AG04450 (cell line): ENCODE measurements at places on chromosomes 7 and 10.

GRCh38 chr7:6279937-6280336 is 7.5 kb upstream of the CYTH3 start:
- DNase-seq = no peak

DNA sequence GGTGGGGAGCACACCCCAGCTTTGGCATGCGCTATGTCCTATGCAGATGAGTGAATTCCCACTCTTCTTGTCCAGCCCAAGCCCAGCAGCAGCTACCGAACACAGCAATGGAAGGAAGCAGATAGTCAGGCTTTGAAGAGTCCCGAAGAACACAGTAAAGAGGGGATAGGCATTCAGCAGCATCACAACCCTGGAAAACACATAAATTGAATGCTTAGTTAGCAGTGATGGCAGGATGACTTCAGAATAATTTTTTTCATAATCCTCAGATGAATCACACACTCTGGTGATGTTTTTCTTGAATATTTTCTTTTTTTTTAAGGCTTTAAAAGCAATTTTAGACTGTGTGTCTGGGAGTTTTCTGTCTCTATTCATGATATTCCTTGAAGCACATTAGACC is 95.8 kb downstream of the CFAP58 start:
- no peak for DNase-seq

GRCh38 chr7:156932006-156932405 is 17.5 kb upstream of the NOM1 start:
- no peak for DNase-seq

DNA sequence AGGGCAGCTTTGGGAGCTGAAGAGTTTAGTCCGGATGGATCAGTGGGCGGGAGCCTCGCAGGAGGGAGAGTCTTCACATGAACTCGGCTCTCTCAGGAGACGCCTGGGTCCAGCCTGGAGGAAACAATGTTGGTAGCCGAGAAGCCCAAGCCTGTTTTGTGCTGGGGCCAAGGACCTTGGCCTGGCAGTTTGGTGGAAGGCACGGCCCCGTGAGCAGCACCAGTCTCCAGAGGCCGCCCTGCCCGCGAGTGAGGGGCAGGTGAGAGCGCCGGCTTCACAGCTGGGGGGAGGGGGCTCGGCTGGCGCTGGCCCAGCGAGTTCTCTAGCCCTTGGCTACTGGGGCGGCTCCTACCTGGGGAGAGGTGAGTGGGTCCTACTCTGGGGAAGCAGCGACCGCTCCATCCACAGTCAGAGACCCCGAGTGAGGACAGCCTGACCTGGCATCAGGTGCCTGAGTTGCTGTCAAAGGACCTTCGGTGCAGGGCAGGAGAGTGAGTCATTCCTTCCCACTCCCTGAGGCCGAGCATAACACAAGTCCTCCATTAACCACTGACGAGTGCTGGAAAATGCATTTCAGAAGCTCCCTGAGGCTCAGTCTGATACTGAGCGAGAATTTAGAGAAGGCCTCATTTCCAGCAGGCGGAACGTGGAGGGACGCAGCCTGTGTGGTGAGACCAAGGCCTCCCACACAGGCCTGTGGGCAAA is 89.3 kb upstream of the DIP2C start:
- DNase-seq = no peak

DNA sequence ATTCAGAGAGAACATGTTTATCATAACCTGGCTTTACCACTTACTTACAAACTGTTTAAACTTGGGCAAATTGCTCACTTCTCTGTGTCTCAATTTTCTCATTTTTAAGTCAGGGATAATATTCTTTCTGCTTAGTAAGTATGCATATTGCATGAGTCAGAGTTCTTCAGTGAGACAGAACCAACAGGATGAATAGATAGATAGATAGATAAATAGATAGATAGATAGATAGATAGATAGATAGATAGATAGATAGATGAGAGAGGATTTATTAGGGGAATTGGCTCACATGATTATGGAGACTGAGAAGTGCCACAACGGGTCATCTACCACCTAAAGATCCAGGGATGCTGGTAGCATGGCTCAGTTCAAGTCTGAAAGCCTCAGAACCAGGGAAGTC is 15.7 kb upstream of the SMIM30 start:
- no peak for DNase-seq

GRCh38 chr10:19713800-19714525 is 102.3 kb upstream of the PLXDC2 start:
- no peak for DNase-seq

DNA sequence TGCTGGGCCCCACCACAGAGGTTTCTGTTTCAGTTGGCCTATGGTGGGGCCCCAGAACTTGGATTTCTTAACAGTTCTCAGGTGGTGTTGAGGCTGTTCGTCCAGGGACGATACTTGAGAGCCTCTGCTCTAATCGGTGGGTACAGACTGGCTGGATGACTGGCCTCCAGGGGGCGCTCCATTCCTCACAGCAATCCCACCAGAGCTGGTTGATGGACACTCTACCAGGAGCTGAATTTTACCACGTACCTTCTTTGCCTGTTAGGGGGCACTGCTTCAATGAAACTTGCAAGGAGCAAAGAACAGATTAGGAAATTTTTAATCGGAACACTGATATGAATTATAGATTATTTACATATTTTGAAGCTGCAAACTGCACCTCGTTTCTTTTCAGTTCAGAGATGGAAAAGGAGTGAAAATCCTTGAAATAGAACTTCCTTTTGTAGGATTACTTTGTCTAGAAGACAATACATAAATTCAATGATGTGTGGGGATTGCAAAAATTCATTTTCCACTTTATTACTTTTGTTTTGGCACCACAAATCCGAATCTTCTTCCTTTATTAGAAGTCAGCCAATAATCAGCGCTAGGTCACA is 44.8 kb downstream of the KBTBD2 start:
- DNase-seq = peak; percentile 56

- no peak for DNase-seq
Observed at GRCh38 chr7:55026086-55026790, 7.4 kb downstream of the EGFR start.

DNA sequence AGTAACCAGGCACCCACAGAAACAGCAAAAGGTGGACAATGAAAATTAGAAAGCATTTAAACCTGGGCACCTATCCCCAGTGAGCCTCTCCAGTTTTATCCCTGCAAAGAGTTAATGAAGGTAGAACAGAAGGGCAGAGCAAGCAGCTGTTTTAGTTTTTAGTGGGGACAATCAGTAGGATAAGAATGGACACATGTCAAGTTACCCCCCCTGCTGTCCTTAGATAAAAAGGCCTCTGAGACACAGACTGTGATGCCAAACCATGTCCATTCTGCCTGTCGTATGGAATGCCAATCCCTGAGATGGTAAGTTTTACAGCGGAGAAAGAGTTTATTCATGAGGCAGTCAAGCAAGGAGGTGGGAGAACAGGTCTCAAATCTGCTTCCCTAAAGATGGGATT is 162.6 kb upstream of the AGR3 start:
- no peak for DNase-seq

- DNase-seq = peak; percentile 61
Observed at GRCh38 chr10:97731346-97732051, 5.4 kb upstream of the ZFYVE27 start.

- DNase-seq = no peak
Observed at GRCh38 chr10:131669838-131670237, 231.0 kb upstream of the PPP2R2D start.

GRCh38 chr7:44824894-44825526 is 22.9 kb downstream of the H2AZ2 start:
- DNase-seq = no peak

DNA sequence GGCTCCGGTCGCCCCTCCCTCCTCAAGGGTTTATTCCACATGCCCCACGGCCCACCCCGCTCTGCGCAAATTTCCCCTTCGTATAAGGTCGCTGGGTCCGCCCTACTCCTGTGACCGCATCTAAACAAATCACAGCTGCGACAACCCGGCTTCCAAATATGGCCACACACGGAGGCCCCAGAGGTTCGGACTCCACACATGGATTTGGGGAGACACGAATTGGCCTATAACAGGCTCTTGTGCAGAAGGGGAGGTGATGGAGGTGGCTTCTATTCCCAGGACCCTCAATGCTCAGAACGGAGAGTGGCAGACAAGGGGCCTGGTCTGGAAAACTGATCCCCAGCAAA is 90.1 kb downstream of the FOXL3 start:
- DNase-seq = no peak

DNA sequence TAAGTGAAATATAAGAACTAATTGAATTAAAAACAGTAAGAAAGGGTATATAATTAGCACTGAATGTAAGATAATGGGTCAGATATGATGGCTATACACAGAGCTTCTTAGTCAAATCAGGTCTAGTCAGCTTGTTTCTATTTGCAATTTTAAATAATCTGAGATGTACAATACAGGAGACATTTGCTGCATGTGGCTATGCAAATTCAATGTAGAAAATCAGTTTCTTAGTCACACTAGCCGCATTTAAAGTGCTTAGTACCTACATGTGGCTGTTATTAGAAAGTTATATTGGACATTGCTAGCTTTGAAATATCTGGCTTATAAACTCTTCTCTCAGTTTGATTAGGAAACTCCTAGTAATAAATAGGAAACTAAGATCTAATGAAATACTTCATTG is 25.3 kb downstream of the CCDC7 start:
- no peak for DNase-seq

GRCh38 chr7:157769086-157769485 is 432.3 kb downstream of the DNAJB6 start:
- DNase-seq = no peak

GRCh38 chr7:46448478-46448877 is 527.4 kb upstream of the IGFBP3 start:
- no peak for DNase-seq

DNA sequence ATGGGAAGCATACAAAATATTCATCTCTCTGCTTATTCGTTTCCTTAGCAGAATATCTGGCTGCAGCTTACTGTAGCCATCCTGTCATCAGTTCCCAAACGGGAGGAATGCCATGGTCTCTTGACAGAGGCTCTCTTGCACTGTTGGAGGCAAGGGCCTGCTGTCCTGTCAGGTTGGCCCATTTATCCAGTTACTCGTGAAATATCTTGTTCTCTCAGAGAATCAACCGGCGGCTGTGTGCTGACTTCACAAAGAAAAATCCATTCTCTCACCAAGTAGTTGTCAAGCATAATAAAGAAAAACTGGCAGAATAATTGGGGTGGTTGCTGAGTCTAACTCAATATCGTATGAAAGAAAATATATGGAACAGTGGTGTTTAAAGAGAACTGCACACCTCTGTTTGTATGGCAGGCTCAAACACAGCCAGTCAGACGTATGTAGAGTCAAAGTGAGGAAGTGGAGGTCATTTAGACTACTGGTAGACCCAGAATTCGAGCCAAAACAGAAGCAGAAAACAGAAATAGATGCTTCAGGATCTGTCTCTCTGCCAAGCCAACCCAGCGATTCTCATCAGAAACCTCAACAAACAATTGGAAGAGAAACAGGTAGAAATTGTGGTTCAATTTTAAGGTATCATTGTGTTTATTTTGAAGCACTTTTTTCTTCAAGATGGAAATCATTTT is 349.2 kb upstream of the PRKCQ start:
- DNase-seq = no peak

GRCh38 chr7:127792528-127793342 is 140.7 kb downstream of the SND1 start:
- DNase-seq = no peak

DNA sequence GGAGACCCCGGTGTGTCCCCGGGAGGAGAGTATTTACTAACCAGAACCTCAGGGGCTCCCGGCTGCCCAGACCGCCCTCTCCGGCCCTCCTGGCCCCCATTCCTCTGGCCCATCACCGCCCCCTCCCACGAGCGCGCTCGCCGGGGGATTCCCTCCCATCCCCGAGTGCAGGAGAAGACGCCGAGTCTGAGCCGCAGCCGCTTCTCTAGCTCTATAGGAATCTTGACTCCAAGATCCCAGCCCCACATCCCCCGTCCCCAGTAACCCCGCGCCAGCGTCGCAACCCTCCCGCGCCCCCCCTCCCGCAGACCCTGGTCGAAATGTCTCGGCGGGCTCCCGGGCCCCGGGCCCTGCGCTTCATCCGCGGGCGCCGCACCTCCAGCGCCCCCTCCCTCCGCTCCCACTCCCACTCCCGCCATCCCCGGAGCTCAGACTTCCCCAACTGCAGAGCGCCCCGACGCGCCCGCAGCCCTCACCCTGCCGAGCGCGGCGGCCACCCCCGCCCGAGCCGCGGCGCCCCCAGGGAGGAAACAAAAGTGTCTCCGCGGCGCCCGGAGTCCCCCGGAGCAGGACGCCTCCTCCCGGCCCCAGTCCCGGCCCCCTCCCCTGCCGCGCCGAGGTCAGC is 541 bp downstream of the ELMO1 start:
- DNase-seq = no peak

- DNase-seq = no peak
Observed at GRCh38 chr7:155844019-155844453, 31.8 kb upstream of the SHH start.

GRCh38 chr7:50356212-50356944 is 51.9 kb downstream of the IKZF1 start:
- no peak for DNase-seq

DNA sequence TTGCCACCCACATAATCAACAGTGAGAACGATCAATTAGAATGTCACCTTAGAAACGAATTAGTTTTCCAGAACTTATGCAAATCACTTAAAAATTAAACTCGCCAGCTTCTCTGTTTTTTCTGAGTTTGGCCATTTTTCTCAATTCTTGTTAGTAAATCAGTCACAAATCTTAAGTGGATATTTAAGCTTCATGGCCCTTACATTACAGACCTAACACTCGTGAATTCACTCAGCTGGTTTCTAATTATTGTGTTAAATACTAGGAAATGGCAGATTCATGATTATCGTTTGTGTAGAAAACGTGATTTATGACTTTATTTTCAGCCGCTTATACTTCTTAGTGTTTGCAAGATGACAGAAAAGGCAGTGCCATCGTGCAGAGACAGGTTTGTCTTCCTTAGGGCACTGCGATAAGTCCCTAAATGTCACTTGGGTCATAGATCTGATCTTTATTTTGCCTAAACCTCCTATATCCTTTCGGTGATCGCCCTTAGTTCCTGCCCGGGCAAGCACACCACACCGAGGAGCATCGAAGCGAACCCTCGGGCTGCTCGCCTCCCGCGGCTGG is 587 bp upstream of the CELF2 start:
- no peak for DNase-seq

- no peak for DNase-seq
Observed at GRCh38 chr10:133235265-133235855, 2.3 kb upstream of the VENTX start.

DNA sequence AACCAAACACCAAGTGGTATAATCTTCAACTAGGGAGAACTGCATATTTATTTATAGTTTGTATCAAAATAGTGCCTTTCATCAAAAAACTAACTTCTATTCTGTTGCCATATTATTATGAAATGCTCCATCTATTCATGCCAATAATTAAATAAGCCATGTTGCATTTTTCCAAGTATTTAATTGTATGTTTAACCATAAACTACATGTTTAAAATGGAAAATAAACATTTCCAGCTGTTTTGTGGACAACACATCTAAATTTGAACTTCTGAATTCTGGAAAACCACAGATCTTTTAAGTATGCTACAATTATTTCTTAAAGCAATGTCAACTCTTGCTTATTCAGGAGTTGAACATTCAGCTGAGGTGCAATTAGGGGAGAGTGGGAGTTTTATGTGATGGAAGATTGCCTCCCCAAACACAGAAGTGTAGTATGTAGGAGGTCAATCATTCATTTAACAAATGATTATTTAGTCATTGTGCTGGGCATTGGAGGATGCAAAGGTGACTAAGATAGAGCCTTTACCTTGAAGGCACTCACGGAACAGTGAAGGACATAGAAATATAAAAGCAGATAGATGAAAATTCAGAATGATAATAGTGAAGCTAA is 80.7 kb upstream of the PPP1R3C start:
- DNase-seq = no peak
